ENCODE measurements at places on chromosomes 1 and 21.

DNA sequence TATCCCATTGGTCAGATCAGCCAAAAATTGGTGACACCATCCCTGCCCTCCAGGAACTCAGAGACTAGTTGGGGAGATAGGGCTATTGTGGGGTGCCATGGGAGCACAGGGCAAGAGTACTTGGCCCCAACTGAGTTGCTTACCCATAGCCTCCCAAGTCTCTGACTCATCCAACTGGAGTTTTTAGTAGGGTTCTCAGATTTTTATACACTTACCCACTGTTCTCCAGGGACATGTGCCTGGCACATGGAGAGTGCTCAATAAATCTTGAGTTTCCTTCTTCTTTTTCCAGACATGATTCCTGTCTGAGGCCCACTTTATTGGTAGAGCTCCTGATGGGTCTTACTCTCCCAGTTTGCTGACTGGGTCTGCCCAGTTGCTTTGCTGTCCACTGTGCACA, 56.7 kb downstream of the OVGP1 start:
- no peak for DNase-seq

DNA sequence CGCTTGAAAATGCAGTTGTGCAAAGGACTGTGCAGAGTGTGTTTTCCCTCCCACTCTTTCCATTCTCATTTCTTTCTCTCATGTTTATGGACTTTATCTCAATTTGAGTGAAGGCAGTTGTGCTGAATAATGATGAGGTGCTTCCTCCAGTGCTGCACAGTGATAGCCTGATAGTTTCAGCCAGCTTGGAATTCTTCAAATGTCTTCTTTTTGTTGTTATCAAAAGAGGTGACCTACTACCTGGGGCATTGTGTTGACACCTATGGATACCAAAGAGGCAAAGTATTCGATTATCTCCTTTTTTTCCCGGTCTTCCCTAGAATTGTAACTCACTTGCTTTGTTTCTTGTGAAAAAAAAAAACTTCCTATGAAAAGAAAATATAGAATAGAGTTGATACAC, 132.6 kb upstream of the ESRRG start:
- DNase-seq, result no peak

DNA sequence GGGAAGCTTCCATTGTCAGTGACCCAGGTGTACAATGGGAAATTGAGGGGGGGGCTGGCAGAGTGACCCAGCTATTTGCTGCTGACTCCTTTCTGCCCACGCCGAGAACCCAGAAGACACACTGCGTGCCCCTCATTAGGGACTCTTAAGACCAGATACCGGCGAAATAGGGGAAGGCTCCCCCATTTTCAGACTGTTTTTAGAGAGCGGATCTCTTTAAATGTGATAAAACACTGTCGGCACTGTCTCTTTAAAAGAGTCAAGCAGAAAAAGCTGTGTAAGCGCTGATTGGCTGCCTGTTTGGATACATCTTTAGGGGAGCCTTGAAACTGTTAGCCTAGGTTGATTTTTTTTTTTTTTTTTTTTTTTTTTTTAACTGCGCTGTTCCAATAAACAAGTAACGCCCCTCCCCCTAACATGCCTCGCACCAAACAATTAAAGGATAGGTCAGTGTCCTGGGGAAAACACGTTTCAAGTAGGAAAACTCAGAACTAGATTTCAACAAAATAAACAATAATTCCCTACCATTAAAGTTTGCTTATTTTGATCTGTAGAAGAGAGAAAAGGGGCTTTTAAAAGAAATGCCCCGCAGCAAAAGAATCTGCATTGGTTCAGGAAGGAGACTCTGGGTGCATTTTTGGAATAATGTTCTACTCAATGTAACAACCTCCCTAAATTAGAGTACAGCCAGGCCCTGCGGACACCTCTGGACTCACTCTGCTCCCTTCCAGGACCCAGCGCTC, 1.4 kb upstream of the SSBP3 start:
- DNase-seq, result peak; percentile 93

- no peak for DNase-seq
Observed at GRCh38 chr1:40042341-40042740, 1.8 kb downstream of the CAP1 start.

- no peak for DNase-seq
Observed at GRCh38 chr1:154329152-154329521, 3.8 kb downstream of the ATP8B2 start.

DNA sequence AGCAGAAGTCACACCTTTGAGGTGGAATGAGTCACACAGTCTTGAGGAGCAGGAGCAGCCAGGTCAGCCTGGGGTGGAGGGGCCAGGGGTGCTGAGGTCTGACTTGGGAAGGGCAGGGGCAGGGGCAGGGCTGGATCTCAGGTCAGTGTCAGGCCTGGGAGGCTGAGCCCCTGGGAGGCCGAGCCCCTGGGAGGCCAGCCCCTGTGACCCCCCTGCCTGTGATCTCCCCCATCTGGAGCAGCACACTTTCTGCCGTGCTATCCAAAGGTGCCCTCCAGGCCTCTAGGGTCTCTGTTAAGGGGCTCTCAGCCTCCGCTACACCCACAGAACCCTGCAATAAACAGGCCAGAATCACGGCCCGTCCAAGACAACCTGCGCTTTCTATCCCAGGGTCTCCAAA, 36.9 kb upstream of the AJAP1 start:
- DNase-seq, result no peak

GRCh38 chr1:147502760-147503159, 38.5 kb upstream of the BCL9 start:
- no peak for DNase-seq

- DNase-seq, result peak; percentile 58
Observed at GRCh38 chr1:154493276-154493675, 8.7 kb upstream of the TDRD10 start.

GRCh38 chr1:238242181-238242580, 351.5 kb upstream of the ZP4 start:
- DNase-seq, result no peak

DNA sequence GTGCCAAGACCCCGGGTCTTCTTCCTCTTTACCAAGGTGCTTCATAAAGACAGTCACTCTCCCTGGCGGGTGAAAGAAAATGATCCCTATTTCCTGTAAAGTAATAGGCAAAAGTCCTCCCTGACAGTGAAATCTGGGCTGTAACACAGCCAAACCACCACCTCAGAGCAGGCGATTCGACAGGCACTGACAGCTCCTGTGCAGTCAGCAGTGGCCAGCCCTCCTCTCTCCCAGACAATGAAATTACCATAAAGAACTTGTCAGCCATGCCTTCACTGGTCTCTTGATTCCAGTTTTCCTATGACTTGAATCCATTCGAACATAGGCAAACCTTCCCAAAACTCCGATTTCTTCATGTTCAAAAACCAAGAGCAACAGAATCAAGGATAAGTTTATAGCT, 492.2 kb upstream of the DAB1 start:
- no peak for DNase-seq

DNA sequence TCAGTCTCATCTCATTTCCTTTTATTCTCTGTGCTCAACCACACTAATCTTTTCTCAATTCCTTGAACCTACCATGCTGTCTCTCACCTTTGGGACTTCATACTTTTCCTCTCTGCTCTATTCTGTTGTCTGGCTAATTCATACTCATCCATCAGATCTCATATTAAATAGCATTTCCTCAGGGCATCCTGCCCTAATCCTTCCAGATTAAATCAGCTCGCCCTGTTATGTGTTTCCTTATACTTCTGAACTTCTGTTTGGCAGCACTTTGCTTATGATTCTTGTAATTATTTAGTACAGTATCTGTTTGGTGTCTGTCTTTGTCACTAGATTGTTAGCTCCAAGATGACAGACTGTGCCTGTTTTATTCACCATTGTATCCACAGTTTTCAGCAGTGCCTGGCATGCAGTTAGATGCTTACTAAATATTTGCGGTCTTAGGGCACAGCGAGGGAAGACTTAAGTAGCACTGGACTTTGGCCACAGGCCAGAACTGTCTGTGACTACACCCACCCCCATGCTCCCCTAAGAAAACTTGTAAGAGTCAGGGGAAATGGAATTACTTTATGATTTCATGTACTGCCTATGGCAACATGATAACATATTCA, 9.9 kb upstream of the CAP1 start:
- DNase-seq, result no peak

Measured in pons (tissue), 1 donor.